Activated CD4-positive, alpha-beta T cell treated with anti-CD3 and anti-CD28 coated beads, Interleukin-2, amount 10 ng/mL, durations not matched to agents 24 days and 14 days (primary cell): ENCODE measurements at places on chromosomes 2 and 18. TPM values are rescaled to one million over a fixed set of nuclear protein-coding genes. Genes with fewer than 3 reads are reported as not detected.

DNA sequence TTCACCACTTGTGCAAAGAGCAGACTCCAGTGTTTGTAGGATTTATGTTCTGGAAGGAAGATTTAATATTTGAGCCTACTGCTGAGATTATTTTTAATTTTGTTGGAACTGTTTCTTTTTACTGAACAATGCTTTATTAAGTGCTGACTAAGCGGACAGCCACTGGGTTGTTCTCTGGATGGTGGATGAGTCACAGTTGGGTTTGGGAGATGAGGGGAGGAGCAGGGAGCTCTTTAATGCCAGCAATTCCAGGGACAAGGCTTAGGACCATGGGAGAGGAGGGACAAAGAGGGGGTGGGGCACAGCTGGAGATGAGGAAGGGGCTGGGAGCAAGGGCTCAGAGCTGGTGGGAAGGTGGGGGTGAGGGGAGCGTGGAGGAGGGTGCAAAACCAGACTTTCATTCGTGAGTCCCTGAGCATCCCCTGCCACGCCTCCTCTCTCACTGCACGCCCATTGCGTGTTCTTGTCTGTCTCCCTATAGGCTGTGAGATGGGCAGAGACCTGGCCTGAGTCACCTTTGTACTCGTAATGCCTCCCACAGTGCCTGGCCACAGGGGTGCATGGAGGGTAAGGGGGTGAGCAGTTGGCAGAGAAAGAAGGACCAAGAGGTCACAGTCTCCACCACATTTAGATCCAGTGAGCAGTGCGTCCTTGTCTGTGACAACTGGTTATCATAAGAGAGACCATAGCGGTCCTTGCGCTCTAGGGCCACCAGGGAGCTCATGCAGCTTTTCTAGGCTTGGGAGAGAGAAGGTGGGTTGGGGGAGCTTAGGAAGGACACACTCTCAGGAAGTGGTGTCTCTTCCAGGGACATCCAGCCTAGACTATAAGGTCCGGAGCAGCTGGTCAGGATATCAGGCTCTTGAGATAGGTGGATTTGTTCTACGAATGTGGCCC, 18.4 kb downstream of the SLC4A3 start:
- DNase-seq, result no peak

- DNase-seq, result no peak
These were observed 24.4 kb downstream of the ZNF521 start for GRCh38 chr18:25327584-25327983.

The SPC25 gene
- total RNA-seq, result 22.5 and 22.8 TPM in 2 replicates

The DAPL1 gene
- total RNA-seq, result not detected in 2 replicates

The SCN7A gene
- total RNA-seq, result not detected in 2 replicates
